ENCODE measurements at places on chromosomes 12 and 14.

DNA sequence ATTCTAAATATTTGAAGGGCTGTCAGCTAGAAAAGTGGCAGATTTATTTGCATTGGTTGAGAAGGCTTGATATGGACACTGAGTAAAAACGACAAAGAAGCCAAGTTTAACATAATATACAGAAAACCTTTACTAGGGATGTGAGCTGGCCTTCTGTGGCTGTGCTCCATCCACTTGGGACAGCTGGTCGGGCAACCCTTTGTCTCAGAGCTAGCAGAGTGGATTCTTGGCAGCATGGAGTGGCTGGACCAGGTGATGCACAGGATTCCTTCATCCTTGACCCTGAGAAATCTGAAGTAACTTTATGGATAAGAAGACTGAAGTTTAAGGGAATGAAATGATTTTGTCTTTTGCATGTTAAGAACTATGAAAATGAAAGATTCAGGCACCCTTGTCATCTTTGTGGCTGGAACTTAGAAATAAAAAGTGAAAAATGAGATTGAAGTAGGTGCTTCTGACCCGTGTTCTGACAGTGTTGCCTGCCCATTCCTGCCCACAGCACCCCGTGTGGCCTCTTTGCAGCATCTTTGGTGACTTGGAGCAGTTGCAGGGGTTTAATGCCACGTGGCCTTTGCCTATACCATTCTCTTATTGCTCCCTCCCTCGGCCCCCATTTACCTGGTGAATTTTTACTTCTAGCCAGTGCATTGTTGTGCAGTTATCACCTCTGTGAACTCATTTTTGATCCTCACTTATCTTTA lies 32.6 kb downstream of the PELI2 start:
- no peak for DNase-seq

DNA sequence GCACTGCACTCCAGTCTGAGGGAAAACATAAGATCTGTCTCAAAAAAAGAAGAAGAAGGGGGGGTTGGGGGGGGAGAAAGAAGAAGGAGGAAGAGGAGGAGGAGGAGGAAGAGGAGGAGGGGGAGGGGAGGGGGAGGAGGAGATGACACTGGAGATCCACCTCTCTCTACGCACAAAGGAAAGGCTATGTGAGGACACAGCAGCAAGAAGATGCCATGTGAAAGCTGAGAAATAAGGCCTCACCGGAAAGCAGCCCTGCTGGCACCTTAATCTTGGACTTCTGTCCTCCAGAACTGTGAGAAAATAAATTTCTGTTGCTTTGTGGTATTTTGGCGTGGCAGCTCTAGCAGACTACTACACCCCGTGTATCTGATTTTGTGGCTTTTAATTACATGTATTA lies 477.9 kb downstream of the MED13L start:
- no peak for DNase-seq

DNA sequence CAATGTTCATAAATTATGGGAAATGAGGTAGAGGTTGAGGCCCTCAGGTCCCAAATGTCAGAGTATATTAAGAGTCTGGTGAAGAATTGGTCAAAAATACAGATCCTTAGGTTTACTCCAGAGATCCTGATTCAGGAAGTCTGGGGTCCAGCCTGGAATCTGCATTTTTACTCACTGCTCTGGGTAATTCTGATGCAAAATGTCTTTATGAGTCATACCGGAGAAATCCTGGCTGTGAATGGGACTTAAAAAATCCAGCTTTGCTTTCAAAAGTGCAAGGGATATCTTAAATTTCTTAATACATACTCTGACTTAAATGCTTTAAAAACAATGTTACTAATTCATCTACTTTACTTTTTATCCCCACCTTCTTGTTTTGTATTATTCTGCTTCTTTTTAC lies 74.5 kb downstream of the FERMT2 start:
- DNase-seq: no peak

DNA sequence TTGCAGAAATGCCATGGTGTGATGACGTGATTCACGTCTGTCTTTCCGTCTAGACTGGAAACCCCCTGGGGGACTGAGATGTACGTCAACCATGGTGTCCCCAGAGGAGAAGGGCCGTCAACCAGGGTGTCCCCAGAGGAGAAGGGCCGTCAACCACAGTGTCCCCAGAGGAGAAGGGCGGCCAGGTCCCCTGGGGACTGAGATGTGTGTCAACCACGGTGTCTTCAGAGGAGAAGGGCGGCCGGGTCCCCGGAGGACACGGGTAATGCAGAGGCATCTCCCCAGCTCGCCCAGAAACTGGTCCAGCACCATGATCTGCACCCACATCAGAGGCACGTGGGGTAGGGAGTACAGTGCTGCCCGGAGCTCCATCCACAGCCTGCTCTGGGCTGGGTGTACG lies 30.6 kb upstream of the GALNT9 start:
- DNase-seq: no peak

DNA sequence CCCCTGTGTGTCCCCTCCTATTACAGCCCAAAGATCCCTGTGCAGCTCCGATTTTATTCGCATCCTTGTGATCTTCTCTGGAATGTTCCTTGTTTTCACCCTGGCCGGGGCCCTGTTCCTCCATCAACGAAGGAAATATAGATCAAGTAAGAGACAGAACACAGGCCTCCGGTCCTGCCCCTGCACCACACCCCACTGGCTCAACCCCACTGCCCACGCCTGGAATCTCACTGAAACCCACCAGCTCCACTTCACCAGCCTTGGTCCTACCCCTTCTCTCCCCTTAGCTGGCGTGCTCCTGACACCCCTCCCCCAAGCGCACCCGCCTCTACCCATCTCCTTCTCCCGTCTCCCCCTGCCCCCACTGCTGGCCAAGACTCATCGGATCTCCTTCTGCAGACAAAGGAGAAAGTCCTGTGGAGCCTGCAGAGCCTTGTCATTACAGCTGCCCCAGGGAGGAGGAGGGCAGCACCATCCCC lies 934 bp upstream of the TAPBPL start:
- DNase-seq: peak; percentile 46

DNA sequence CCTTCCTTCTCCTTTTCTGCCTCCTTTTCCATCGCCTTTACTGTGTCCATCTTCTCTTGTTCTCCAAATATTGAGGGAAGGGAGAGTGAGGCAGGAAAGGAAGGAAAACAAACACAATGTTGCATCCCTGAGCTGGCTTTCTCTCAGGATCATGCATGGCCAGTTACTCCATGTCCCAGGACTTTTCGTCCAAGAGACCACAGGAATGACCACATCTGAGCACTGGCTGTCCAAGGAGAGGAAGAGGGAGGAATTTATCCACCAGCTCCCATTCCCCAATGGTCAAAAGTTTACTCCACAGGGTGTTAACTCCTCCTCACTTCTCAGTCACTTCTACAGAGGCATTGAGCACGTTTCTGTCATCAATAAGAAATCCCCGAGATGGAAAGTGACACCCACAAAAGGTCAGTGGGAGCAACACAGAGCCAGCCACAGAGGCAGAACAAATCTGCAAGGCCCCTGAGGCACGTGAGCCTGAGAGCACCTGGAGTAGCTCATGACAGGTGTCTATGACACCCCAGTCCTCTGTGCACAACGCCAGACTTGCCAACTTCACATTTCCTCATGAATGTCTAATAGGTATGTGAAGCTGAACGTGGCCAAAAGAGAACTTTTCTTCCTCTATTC lies 177.3 kb upstream of the NUDT4 start:
- no peak for DNase-seq

GRCh38 chr14:65926504-65926903 lies 514.0 kb downstream of the FUT8 start:
- no peak for DNase-seq

- DNase-seq: no peak
Observed at GRCh38 chr12:78308701-78309100, 478.0 kb downstream of the NAV3 start.

GRCh38 chr12:111186347-111186746 lies 182.5 kb downstream of the PHETA1 start:
- DNase-seq: no peak

- DNase-seq: no peak
Observed at GRCh38 chr12:113891167-113891692, 74.9 kb downstream of the RBM19 start.

DNA sequence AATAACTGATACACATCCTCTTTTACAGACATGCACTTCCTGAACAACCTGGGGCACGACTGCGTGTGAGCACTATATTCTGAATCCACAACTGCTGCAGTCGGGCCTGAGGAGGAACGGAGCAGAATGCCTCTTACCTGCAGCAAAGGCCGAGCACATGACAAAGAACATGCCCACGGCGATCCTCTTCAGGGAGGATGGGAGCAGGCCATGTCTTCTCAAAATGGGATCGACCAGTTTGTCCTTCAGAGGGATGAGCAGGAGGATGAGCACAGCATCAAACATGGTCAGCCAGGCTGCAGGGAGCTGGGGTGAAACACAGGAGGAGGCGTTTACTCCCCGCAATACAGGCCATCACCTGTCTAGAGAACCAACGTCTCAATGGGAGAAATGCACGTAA lies 15.1 kb downstream of the SLC15A4 start:
- no peak for DNase-seq

DNA sequence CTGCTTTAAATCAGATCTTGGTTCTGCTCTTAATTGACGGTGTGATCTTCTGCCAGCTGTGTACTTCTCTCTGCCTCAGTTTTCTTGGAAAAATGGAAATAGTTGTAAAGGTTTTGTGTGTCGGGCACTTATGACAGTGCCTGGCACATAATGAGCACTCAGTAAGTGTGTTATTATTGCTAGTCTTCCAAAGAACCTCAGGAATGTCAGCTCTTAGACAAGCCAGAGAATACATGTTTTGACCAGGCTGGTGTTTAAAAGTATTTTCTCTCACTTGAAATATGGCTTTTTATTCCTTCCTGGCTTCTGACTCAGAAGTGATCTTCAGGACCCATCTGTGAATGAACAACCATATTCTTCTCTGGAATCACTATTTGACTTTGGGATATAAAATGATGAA lies 304.1 kb downstream of the SNAPC1 start:
- DNase-seq: no peak

All from pons (tissue), 1 donor.